Kidney (tissue), 22 donors: ENCODE measurements at places on chromosomes 3 and 15. TPM values are rescaled to one million over a fixed set of nuclear protein-coding genes. Genes with fewer than 3 reads are reported as not detected.

GRCh38 chr15:80497221-80497620, 93.0 kb downstream of the ARNT2 start:
- no peak for DNase-seq

DNA sequence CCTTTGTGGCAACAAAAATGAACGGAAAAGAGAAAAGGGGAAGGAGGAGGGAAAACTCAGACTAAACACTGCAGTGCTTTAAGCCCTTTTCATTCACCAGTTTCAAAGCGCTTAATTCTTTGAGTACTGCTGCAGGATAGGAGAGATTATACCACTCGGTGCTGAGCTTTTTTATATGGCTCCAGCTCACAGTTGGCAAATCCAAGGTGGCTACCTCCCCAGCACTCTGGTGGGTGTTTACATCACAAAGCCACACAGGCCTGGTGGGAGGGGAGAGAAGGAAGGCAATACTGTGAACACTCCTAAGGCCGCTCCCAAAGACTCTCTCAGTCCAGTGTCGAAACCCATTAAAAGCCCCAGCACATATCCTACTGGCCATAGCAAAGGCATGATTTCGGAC, 191.4 kb downstream of the STT3B start:
- H3K4me3 ChIP-seq = no peak overlapping the region
- no peaks in the 10 kb centered on the region for H3K27me3 ChIP-seq
- H3K4me1 ChIP-seq = no peaks in the 10 kb centered on the region
- no peak for DNase-seq
- no peaks in the 10 kb centered on the region for H3K36me3 ChIP-seq
- H3K27ac ChIP-seq = no peak overlapping the region

- no peak overlapping the region for H3K27ac ChIP-seq
- H3K36me3 ChIP-seq = no peaks in the 10 kb centered on the region
- no peak overlapping the region for H3K4me3 ChIP-seq
Observed at GRCh38 chr3:66592927-66593625, 92.3 kb upstream of the LRIG1 start.

The CADM2 gene
- total RNA-seq = 0.25 TPM

DNA sequence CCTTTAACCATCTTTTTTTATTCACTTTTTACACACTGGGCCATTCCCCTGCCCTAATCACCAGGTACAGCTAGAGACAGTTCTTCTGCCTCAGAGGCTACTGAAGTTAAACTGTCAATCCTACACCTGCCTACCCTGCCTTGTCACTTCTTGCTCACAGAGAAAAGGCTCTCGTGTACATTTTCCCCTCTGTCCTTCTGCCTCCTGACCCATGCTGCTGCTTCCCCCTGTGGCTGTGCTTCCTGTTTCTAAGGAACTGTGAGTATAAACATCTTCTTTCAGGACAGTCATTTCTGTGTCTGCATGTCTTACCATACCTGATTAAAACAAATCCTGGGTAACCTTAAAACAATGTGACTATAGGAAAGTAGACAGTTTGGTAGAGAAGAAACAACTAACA, 236.4 kb upstream of the MRPL3 start:
- DNase-seq = no peak
- no peaks in the 10 kb centered on the region for H3K27me3 ChIP-seq
- H3K36me3 ChIP-seq = no peaks in the 10 kb centered on the region
- H3K4me1 ChIP-seq = no peaks in the 10 kb centered on the region
- H3K4me3 ChIP-seq = no peak overlapping the region

The CPNE9 gene
- total RNA-seq = 0.16 TPM
